ENCODE measurements at places on chromosomes 5 and 9.
A peak's percentile ranks its signal among the peaks of the same experiment; 100 is the strongest.

DNA sequence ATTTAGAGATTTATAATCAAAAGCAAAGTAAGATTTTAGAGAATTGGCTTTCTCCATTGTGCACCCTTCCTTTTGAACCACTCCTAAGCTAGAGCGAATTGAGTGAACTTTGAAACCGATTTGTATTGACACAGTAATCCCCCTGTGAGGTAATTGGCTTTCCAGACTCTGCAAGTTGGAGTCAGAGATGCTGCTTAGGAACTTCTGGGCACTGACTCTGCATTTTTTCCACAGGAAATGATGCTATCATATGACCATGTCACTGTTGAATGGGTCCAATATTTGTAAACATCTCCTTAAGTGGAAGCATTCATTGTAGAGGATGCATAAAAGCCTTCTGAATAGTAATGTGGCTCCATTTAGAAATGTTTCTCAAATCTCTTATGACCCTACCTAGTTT is 394.4 kb upstream of the ZNF608 start:
- no peak for DNase-seq

DNA sequence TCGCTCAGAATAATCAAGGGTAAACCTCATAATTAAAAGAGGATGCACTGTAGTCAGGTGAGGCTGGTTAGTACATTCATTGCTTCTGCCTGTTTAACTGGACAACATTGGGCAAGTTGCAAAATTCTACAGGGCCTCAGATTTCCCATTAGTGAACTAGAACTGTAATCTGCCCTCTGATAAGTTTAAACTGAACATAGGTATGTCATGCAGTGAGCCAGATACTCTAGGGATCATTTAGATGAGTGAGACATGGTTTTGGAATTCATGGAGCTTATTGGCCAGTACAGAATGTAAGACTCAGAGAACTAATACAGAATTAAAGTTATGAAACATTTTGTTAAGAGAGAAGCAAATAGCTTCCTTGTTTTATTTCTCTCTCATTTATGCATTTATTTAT is 35.9 kb downstream of the RNF44 start:
- no peak for DNase-seq

GRCh38 chr9:112819635-112820496 is 69.3 kb downstream of the SNX30 start:
- peak; percentile 70 for DNase-seq

DNA sequence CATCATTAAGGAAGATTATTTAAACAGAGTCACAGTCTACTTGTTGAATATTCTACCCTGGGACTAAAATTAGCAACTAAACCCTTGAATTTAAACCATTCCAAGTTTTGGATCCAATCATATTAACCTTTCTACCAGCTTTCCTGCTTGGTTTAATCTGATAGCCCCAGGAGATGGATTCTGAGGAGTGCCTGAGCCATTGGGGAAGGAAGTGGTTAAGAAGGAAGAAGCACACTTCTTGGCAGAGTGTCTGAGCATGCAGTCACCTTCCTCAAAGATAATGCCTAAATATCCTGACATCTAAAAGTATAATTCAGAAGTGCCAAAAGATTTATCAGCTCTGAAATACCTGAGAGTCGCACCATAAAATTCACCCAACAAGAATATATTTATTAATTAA is 74.1 kb upstream of the SNCAIP start:
- DNase-seq = no peak

- no peak for DNase-seq
Observed at GRCh38 chr9:71001780-71002386, 119.5 kb downstream of the TRPM3 start.

All from NCI-H774 (cell line).